ENCODE measurements at places on chromosomes 7 and 10.

DNA sequence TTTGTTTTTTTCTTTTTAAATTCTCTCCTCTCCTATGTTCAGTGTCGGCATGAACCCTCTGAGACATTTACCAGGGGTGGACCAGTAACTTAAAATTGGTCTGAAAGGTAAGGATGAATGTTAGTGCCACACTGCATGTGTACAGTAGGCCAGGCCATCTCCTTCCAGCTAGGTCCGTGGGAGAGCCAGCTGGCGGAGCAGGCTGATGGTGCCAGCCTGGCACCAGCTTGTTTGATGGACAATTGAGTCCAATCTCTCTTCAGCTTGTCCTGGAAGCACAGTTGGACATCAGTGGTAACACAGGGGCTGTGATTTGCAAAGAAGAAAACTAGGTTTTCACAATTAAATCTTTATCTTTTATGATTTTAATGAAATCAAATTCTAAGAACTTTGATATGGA, 136.5 kb downstream of the CNNM2 start:
- no peak for DNase-seq

DNA sequence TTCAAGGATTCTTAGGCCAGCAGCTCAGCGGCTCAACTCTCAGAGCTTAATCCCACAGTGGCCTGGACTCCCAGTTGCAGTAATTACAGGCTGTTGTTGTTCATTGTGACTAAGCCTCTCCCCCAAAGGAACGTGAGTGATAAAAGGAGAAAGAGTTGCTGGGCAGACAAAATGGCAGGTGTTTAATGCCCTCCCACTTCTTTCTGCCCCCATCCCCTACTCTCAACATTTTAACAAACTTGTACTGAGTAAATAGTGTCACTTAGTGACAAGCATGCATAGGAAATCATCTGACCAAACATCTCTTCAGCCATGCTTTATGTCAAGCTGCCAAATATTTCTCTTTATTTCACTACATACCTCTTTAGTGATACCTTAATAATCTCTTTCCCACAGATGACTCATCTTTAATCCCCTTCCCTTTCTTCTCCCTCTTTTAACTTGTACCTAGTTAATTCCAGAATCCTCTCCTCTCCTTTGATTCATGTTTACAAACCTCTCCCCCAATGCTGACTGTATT, 12.4 kb upstream of the MTERF1 start:
- DNase-seq: no peak

- DNase-seq: no peak
These were observed 19.1 kb downstream of the ATXN7L1 start for GRCh38 chr7:105857009-105857952.

GRCh38 chr10:45495438-45496152, 121.6 kb downstream of the ALOX5 start:
- no peak for DNase-seq

GRCh38 chr7:30566596-30566995, 28.1 kb upstream of the GARS1 start:
- DNase-seq: no peak

DNA sequence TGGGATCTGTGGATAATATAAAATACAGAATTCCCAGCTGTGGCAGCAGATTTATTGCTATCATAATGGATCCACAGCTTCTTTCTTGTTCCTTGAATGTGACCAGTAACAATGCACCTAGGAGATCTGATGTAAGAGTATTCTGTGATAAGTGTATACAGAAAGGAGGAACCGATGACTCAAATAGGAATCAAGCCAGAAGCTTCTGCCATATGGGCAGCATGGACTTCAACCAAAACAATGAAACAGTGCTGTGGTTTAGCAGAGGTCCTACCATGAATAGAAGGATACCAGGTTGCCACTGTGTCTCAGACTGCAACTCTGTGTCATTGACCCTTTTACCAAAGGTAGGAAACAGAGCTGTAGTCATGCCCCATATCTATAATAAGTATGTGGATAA, 81.8 kb downstream of the PTPRZ1 start:
- no peak for DNase-seq

DNA sequence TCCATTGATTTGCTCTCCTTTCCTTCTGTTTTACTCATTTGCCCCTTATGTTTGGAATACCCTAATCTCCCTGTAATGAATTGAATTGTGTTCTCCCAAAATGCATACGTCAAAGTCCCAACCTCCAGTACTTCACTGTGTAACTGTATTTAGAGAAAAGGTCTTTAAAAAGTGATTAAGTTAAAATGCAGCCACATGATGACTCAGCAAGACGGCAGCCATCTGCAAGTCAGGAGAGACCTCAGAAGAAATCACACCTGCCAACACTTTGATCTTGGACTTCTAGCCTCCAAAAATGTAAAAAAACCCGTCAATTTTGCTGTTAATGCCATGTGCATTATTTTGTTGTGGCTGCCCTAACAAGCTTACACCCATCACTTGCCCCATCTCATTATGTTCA, 85.3 kb upstream of the PCLO start:
- DNase-seq: no peak

GRCh38 chr7:38476764-38477163, 154.4 kb downstream of the AMPH start:
- DNase-seq: no peak

DNA sequence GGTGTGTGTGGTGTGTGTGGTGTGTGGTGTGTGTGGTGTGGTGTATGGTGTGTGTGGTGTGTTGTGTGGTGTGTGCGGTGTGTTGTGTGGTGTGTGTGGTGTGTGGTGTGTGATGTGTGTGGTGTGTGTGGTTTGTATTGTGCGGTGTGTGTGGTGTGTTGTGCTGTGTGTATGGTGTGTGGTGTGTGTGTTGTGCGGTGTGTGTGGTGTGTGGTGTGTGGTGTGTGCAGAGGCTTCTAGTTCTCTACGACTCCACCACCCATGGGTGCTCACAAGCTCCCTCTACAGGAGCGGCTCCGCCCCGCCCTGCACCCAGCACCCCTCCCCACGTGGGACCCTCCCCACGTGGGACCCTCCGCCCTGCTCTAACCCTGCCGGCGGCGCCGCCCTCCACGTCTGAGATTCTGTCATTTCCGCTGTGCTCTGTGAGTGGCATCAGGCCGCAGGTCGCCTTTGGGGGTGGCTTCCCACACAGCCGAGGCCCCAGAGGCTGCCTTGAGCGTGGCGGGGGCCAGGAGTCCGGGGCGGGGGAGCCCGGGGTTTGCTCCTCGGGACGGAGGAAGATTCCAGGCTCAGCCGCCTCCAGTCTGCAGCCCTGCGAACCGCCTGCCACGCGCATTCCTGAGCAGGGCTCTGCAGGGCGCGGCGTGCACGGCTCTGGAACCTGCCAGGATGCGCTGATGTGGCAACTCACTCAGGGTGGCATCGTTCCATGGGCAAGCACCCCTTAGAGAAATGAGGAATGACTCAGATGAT, 37.0 kb upstream of the DNAJB6 start:
- DNase-seq: peak; percentile 51

DNA sequence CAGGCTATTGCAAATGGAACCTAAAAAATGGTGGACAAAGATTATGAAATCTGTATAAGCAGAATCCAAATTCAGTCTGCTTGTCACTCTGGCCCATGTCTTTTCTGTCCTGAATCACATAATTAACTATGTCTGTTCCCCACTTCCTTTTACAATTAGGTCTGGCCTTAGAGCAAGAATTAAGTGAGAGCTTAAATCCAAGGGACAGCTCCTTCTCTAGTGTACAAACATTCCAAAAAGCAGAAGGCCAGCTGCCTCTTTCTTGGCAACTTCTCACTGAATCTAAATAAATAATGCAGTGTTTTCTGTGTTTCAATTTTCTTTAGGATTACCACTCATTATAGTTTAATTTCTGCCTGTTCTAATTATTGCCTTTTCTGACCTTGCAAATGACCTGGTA, 39.3 kb upstream of the NEBL start:
- no peak for DNase-seq

DNA sequence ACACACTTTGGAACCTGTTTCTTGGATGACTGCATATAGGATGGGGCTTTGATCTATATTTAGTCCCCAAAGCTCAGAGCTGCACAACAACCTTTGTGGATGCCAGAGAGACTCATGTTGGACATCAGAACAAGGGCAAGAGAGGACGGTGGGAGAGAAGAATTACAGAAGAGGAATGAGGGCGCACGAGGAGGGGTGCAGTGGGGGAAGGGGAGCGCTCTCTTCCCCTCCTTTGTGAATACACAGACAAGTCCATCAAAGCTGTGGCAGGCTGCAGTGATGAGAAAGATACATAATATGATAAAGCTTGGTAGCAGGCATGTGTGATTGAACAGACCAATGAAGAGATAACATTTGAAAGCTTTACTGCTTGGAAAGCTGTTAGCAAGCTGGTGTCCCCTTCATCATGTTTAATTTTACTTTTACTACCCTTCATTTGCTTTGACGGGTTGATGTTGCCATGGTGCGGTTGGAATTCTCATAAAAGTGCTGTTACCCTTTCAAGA, 857.8 kb downstream of the KCNMA1 start:
- no peak for DNase-seq

DNA sequence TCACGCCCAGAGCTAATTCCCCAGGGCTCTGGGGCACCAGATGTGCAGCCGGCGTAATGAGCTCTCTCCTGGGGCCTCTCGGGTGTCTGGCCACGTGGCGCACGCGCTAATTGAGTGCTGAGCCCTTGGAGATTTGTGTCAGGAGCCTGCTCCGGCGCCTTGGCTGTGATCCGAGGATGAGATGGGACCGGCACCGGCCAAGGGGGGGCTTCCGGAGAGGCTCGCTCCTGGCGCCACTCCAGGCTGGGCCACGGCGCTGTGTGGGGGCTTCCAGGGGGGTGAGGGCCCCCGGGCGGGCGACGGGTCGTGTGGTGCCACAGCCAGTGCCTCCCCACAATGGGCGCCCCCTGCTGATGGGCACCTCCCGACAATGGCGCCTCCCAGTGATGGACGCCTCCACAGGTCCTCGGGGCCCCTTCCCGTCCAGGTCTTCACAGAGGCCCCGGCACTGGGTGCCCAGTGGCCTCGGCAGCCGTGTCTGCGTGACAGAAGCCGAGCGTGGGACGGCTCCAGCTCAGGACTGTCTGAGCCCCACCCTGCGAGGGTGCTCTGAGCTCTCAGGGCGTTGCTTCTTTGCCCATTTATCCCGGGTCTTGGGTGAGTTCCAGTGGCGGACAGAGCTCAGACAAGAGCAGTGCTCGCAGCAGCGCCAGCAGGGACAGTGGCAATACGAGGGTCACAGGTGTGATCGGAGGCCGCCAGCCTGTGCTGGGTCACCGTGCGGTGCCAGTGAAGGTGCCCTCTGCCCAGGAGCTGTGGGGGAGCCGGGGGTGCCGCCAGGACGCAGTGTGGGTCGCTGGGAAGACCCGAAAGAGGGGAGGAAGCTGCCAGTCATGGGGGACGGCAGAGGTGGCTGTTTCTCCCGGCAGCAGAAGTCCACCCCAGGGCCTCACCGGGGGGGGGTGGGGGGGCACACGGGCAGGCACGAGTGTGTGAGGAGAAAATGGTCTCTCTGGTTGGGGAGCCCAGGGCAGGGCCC, 8.2 kb upstream of the NKX6-2 start:
- peak; percentile 45 for DNase-seq

- no peak for DNase-seq
These were observed 67.0 kb upstream of the ITGB1 start for GRCh38 chr10:33025039-33025438.

GRCh38 chr7:66015440-66016130, 33.6 kb upstream of the GUSB start:
- no peak for DNase-seq

Measured in NAMALWA (cell line).